ELF-1 (cell line): ENCODE measurements at places on chromosomes 3 and 15.

DNA sequence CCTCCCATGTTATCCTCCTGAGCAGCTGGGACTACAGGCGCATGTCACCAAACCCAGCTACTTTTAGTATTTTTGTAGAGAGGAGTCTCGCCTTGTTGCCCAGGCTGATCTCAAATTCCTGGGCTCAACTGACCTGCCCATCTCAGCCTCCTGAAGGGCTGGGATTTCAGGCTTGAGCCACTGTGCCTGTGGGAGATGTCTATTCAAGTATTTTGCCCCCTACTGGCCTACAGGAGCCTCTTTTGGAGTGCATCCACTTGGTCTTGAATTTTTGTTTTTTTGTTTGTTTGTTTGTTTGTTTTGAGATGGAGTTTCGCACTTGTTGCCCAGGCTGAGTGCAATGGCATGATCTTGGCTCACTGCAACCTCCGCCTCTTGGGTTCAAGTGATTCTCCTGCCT is 3.2 kb upstream of the DHX30 start:
- DNase-seq = peak; percentile 69

GRCh38 chr3:125647318-125648014 is 52.2 kb upstream of the OSBPL11 start:
- peak; percentile 86 for DNase-seq

DNA sequence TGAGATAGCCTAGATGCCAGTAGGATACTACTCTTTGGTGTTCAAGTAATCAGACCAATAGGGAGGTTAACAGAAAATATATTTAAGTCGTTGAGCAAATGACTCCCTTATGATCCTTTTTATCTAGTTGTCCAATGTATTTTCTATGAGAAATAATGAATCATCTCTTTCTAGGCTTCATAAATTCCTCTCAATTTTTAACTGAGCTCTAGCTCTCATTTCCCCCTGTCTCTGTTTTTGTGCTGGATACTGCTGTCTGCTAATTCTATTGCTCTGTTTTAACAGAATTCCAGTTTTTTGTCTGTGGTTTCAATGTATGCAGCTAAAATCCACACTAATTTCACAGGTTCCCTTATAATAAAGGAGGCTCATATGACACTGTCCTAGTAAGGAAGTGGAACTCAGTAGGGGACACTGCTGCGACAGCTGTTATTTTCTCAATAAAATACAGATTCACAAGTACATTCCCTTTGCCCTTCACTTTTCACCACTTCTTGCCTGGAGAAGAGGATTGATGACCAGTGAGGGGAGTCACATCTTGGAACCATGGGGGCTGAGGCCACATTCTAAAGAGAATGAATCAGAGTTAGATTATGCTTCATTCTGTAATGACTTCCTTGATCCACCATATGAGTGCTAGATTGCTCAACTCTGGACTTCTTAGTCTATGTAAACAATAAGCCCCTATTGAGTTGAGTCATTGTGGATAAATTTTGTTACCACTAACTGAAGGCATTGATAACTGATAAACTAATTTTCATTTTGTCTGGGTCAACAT is 558.7 kb upstream of the KCNMB2 start:
- DNase-seq = no peak

DNA sequence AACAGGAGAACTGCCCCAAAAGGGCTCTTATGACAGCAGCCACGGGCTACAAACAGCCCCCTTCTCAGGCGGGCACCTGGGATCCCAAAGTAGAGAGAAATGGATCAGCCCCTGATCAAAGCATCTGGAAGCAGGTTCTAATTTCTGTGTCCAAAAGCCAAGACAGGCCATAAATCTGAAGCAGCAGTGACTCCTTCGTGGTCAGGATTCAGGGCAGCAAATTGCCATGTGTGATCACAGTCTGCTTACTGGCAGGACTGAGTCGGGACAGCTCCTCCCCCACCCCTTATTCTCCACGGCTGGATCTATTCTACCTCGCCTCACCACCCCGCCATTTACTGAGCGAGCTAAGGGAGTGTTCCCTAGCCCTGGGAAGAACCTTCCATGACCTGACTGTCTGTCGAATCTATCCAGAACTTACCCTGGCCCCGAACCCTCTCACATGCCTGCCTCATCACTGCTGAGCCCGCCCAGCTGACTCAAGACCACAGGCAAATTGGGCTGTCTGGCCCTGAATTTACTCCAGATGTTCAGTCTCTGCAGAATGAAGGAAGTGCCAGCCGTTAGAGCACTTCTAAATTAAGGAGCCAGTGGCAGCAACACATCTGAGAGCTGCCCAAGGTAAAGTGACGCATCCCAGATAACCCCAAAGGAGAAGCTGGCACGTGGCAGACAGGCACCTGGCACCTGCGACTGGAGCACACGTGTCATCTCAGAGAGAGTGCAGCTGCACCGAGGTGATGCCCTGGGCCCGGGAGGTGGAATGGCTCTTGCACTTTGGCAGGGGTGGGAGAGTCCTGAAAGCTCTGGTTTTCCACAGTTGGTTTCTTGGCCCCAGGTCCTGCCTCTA is 1.3 kb downstream of the LRRC15 start:
- DNase-seq = no peak

- DNase-seq = no peak
Observed at GRCh38 chr3:112767177-112767576, 79.5 kb downstream of the CD200R1L start.
